Activated CD4-positive, alpha-beta T cell treated with anti-CD3 and anti-CD28 coated beads for 36 hours (primary cell): ENCODE measurements at places on chromosomes 1 and 21. TPM values are rescaled to one million over a fixed set of nuclear protein-coding genes. Genes with fewer than 3 reads are reported as not detected.

Gene PRAMEF7
- not detected for total RNA-seq

- DNase-seq = no peak
- no peaks in the 10 kb centered on the region for H3K27me3 ChIP-seq
- H3K4me1 ChIP-seq = peaks cover 8% of the 10 kb centered on the region
- no peaks in the 10 kb centered on the region for H3K36me3 ChIP-seq
These were observed 23.9 kb upstream of the PRSS38 start for GRCh38 chr1:227791425-227792143.

Gene BEND5
- total RNA-seq = 34.7 TPM

Gene CD5L
- not detected for total RNA-seq

DNA sequence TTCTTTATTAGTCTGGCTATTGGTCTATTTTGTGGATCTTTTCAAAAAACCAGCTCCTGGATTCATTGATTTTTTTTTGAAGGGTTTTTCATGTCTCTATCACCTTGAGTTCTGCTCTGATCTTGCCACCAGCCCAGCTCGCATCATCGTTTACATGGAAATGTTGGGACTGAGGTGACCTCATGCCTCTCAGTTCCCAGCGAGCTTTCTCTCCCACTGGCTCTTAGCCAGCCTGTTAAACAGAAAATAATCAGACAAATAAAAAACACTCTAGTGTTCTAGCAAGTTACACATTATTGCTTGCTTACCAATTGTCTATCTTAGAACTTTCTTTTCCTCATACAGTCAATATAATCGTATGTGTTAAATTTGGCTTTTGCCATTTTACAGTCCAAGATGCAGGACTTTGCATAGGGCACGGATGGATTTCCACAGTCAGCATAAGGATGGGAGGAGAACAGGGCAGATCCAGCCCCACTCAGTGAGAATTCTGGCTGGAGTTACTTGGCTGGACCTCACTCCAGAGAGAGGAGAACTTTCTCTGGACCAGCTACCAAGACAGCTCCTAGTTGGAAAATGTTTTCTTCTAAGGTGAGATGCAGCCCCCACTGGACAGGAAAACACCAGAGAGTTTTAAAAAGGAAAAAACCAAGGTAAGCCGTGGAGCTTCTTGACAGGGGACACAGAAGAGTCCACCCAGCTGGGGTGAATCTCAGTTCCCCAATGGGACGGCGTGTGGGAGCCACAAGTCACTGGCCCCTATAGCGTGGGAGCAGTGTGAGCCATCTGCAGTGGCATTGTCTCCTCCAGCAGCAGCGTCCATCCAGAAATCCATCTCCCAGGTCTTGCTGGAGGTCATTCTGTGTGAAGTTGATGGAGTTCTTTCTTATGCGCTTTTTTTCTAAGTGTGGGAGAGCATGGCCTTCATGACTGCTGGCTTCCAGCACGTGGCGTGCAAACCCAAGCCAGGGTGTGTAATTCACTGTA, 17.6 kb downstream of the PGBD2 start:
- H3K36me3 ChIP-seq = peaks cover 13% of the 10 kb centered on the region
- no peak overlapping the region for H3K4me3 ChIP-seq
- no peak overlapping the region for H3K27ac ChIP-seq
- peaks cover 3% of the 10 kb centered on the region for H3K27me3 ChIP-seq

Gene OR2T2
- not detected for total RNA-seq

GRCh38 chr1:39562886-39563285, 13.7 kb downstream of the PABPC4 start:
- H3K4me1 ChIP-seq = peaks cover 10% of the 10 kb centered on the region
- no peak for DNase-seq
- peak overlapping the region; percentile 61 for H3K27ac ChIP-seq
- no peaks in the 10 kb centered on the region for H3K27me3 ChIP-seq

DNA sequence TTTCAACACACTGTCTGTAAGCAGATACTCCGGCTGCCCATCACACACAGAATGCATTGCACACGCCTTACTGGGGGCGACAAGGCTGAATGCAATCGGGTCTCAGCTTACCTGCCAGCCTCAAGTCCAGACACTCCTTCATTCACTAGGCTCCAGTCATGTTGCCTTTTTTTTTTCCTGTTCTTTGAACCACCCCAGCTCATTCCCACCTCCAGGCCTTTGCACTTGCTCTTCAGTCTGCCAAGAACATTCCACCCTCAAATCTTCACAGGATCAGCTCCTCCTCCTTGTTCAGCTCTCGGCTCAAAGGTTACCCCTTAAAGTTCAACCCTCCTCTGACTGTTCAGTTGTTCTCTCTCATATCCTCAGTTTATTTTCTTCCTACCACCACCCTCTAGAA, 181.9 kb upstream of the ESRRG start:
- DNase-seq = no peak
- H3K27me3 ChIP-seq = no peaks in the 10 kb centered on the region
- H3K4me1 ChIP-seq = no peaks in the 10 kb centered on the region
- no peak overlapping the region for H3K4me3 ChIP-seq

DNA sequence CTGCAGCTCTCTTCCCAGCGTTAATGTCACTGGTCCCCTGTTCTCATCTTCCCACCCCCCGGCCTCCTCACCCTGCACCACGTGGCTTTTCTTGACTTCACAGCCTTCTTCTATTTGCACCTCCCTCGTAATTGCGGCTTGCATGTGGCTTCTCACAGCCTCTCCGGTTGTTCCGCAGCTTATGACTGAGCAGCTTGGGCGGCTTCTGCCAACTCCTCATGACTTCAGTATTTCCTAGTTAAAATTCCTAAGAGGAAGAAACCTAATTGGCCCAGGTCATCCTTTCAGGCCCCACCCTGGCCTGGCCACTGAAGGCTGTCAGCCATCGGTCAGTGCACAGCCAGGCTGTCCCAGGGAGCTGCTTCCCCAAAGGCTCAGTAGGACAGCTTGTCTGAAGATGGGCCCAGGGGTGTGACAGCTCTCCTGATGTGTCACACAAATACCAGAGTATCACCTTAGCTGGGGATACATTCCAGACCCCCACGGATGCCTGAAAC, 8.6 kb upstream of the RERE start:
- no peak overlapping the region for H3K4me3 ChIP-seq
- no peak for DNase-seq
- H3K27ac ChIP-seq = no peak overlapping the region
- H3K36me3 ChIP-seq = no peaks in the 10 kb centered on the region

Gene RASAL2
- total RNA-seq = not detected

DNA sequence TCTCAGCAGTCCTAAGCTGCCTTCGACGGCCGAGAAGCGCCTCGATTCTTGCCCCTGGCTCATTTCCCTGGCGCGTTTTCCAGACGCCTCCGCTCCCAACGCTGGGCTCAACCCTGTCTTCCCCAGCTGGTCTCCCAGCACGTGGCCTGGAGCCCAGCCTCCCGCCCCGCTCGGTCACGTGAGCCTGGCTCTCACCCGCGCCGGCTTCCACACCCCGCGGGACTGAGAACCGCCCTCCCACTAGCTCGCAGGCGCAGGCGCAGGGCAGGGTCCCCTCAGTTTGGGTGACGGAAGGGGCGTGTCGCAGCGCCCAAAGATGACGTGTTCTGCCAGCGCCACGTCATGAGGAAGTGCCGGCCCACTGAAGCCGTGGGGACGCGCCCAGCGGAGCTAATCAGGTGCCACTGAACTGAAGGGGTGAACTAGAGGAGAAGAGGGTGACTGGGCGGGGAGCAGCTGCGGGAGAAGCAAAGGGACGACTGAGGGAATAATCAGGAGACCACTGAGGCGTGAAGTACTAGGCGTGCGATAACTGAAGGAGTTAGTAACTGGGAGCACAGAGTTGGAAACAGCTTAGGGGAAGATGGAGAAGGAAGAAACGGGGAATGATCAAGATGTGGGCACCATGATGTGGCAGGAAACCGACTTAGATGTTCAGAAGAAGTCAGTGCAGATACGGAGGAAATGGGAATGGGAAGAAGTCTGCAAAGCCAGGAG, at the start of gene DHDDS:
TSS of gene DHDDS (plus strand) at position 343 of the 717 bp plus-strand sequence. CDS start 625 bp downstream, outside the sequence.
- peaks cover 17% of the 10 kb centered on the region for H3K4me1 ChIP-seq
- peak within 1 kb of the TSS; percentile 92 for H3K27ac ChIP-seq
- peak; percentile 99 for DNase-seq
- H3K4me3 ChIP-seq = peak within 1 kb of the TSS; percentile 92

DNA sequence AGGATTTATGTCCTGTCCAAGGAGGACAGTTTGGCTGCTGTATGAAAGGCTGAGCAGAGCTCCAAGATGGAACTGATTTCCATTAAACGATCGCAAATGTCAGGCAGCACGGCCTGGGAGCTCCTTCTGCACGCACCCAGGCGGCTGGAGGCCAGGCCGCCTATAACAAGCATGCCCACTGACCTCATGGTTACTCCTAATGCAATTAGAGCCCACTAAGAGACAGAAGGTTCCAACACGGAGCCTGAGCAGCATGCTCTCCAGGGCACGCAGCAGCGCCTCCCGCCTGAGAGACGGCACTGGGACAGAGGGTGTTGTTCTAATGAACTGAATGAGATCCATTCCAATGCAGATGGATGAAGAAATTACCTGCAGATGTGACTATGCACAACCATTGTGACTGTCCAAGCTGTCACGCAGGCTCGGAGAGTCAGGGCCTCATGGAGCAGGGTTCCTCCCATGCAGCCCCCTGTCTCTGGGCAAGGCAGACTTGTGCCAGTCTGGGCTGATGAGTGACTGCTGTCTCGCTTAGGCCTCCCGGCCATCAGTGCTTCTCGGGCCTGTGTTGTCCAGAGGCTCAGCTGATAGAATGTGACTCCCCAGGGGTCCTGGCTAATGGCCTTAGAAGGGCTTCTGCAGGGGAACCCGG, 25.2 kb upstream of the CDCA8 start:
- no peaks in the 10 kb centered on the region for H3K4me1 ChIP-seq
- H3K36me3 ChIP-seq = no peaks in the 10 kb centered on the region
- H3K27me3 ChIP-seq = peaks cover 5% of the 10 kb centered on the region
- H3K4me3 ChIP-seq = no peak overlapping the region
- DNase-seq = no peak

DNA sequence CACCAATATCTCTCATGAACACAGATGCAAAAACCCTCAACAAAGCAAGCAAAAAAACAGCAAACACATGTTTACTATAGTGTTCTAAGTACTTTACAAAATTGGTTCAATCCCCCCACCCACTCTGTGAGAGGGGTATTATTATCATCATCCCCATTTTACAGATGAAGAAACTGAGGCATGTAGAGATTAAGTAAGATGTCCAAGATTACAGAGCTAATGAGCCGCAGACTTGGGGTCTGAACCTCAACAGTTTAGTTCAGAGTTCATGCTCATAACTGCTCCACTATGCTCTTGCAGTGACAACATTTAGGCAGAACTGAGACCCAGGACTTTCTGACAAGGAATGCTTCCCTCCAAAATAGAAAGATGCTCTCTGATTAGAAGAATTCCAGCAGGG, 21.9 kb downstream of the CLSTN1 start:
- DNase-seq = no peak
- peaks cover 4% of the 10 kb centered on the region for H3K36me3 ChIP-seq
- H3K4me1 ChIP-seq = peaks cover 50% of the 10 kb centered on the region
- H3K27ac ChIP-seq = no peak overlapping the region

DNA sequence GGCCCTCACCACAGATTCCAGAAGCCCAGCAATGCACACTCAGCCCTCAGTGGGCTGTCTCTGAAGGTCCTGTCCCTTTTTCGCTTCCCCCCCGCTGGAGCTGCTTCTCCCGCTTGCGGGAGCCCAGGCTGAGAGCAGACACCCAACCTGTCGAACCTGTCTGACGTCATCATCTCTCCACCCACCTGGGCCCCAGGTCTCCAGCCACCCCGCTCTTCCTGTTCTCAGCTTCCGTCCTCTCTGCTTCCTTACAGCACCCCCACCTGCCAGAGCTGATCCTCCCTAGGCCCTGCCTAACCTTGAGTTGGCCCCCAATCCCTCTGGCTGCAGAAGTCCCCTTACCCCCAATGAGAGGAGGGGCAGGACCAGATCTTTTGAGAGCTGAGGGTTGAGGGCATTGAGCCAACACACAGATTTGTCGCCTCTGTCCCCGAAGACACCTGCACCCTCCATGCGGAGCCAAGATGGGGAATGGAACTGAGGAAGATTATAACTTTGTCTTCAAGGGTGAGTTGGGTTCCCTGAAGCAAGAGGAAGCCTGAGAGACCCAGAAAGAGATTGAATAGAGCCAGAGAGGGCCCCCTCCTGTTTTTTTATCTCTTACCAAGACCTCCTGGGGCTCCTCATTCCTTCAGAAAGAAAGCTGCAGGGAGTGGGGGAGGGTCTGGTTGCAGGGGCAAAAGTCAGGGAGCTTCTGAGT, at the start of gene RAB25:
TSS of gene RAB25 (plus strand) at position 224 of the 700 bp plus-strand sequence. CDS start at position 465, 241 bp downstream.
- no peak for DNase-seq
- no peak within 1 kb of the TSS for H3K4me3 ChIP-seq
- peaks cover 15% of the 10 kb centered on the region for H3K4me1 ChIP-seq
- H3K27ac ChIP-seq = no peak within 1 kb of the TSS
- no peaks in the 10 kb centered on the region for H3K27me3 ChIP-seq
- peaks cover 11% of the 10 kb centered on the region for H3K36me3 ChIP-seq

Gene PRR9
- total RNA-seq = not detected

Gene GBP3
- 4.8 TPM for total RNA-seq

GRCh38 chr1:186099336-186100104, 275.5 kb downstream of the TPR start:
- no peaks in the 10 kb centered on the region for H3K4me1 ChIP-seq
- H3K36me3 ChIP-seq = no peaks in the 10 kb centered on the region
- no peak overlapping the region for H3K27ac ChIP-seq
- DNase-seq = no peak
- H3K27me3 ChIP-seq = peaks cover 5% of the 10 kb centered on the region
- H3K4me3 ChIP-seq = no peak overlapping the region

Gene RAB13
- 16.6 TPM for total RNA-seq

DNA sequence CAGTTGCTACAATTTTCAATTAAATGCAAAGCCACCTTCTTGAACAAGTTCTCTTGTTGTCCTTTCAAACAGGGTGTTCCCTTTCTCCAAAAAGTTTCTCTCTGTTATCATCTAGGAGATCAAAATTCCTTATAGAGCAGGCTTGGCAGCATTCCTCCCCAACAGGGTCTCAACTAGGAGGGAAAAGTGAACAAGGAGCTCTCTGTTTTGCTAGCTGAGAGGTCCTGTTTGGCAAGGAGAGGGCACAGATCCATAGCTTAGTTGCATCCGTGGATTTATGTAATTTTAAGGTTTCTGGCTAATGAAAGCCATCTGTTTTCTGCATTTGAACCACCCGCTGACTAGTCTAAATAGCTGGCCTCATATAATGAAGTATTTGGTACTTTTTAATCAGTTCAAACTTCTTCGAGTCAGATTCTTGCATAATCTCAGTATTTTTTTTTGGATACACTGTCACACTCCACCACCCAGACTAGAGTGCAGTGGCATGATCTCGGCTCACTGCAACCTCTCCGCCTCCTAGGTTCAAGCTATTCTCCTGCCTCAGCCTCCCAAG, 54.0 kb downstream of the APP start:
- peaks cover 3% of the 10 kb centered on the region for H3K36me3 ChIP-seq
- peaks cover 30% of the 10 kb centered on the region for H3K4me1 ChIP-seq
- H3K27me3 ChIP-seq = no peaks in the 10 kb centered on the region
- no peak for DNase-seq
- H3K27ac ChIP-seq = no peak overlapping the region

Gene CACHD1
- 2.3 TPM for total RNA-seq

GRCh38 chr1:89810302-89810701, 10.5 kb upstream of the LRRC8D start:
- no peaks in the 10 kb centered on the region for H3K36me3 ChIP-seq
- peaks cover 2% of the 10 kb centered on the region for H3K4me1 ChIP-seq
- H3K27me3 ChIP-seq = peaks cover 17% of the 10 kb centered on the region
- no peak overlapping the region for H3K27ac ChIP-seq

- H3K27me3 ChIP-seq = no peaks in the 10 kb centered on the region
- H3K4me1 ChIP-seq = no peaks in the 10 kb centered on the region
- H3K36me3 ChIP-seq = peaks cover 16% of the 10 kb centered on the region
These were observed 12.0 kb downstream of the ERVH48-1 start for GRCh38 chr21:42913476-42913875.

Gene C1QC
- not detected for total RNA-seq

- H3K36me3 ChIP-seq = peaks cover 38% of the 10 kb centered on the region
- H3K27ac ChIP-seq = no peak overlapping the region
- peaks cover 34% of the 10 kb centered on the region for H3K4me1 ChIP-seq
- H3K27me3 ChIP-seq = no peaks in the 10 kb centered on the region
- DNase-seq = no peak
- H3K4me3 ChIP-seq = no peak overlapping the region
These were observed 16.3 kb downstream of the NTPCR start for GRCh38 chr1:232966663-232967062.

Gene SYT11
- total RNA-seq = 14.8 TPM

Gene IRF6
- 0.11 TPM for total RNA-seq
